ENCODE measurements at places on chromosomes 5 and 9.

- no peak for DNase-seq
These were observed 43.2 kb downstream of the GABBR2 start for GRCh38 chr9:98665501-98665900.

- peak; percentile 58 for DNase-seq
These were observed 154.7 kb downstream of the KIAA0825 start for GRCh38 chr5:94463739-94464138.

DNA sequence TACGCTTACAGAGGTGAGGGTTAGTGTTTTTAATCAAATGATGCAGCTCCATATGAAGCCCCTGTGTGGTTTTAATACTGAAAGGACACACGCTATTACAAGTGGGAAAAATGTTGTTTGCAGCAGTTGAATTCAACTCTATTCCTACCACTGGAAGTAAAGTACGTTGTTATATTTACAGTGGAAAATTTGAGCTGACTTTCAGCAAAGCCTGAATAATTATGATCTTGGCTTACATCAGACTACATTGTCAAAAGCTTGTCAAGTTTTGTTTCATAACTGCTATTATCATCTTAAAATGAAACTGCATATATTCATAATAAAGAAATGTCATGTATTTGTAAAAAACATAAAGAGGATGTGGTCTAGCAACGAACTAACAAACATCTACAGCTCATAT lies 818.5 kb downstream of the SEMA5A start:
- no peak for DNase-seq

DNA sequence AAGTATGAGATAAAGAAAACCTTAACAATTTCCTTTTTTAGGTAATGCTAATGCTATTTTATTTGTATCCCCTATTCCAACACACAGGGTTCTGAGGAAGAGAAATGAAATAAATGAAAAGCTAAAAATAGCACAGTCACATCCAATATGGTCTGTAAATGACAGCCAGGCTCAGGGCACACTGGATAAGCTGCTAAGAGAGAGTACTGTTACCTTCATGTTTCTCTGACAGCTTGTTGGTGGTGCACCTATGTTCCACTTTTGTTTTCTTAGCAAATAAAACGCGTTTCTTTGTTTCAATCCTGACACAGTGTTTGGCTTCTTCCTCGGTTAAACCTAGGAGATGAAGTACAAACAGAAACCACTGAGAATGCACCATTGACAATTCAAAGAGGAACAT lies 41.3 kb downstream of the C6 start:
- no peak for DNase-seq

- no peak for DNase-seq
These were observed 197.1 kb upstream of the TBCA start for GRCh38 chr5:77973253-77973609.

GRCh38 chr5:149999359-149999758 lies 1.1 kb downstream of the TIGD6 start:
- DNase-seq, result no peak

DNA sequence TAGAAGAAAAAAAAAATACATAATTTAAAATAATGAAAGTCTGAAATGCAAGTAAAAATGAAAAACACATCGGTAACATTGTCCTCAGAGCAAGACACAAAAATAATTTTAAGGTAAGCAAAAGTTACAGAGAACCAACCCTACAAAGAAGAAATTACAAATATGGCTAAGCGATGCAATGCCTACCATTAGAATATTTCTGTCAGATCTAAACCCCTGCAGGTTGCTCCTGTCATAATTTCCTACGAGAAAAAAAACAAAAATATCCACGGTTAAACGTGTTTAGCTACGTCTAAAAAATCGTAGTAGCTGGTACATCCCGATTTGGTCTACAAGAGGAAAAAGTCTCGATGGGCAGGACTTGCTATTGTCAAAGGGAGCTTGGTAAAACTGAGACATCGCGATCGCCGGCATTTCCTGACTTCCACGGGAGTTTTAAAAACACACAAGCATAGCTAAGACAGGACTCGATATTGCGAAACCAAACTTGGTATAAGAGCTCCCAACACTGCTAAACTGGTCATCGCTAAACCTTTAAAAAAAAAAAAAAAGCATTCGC lies 1.1 kb upstream of the ANXA2R start:
- no peak for DNase-seq
